A549 treated with Mapracorat at 1 μM for 4 hours (cell line): ENCODE measurements at places on chromosomes 1 and 21. TPM values are rescaled to one million over a fixed set of nuclear protein-coding genes. Genes with fewer than 3 reads are reported as not detected.

NUF2 gene
- total RNA-seq: 22.9 to 29.3 TPM (median 27.2 TPM) in 5 replicates

OPRD1 gene
- total RNA-seq: 0.01 to 0.02 TPM (median 0.02 TPM) in 4 of 5 replicates, not detected in the other

AUNIP gene
- 7.8 to 10.4 TPM (median 8.3 TPM) in 5 replicates for total RNA-seq

CRYBG2 gene
- total RNA-seq: 0.99 to 1.9 TPM (median 1.3 TPM) in 5 replicates

CEPT1 gene
- total RNA-seq: 10.3 to 12.5 TPM (median 11.5 TPM) in 5 replicates

DNASE2B gene
- not detected in 5 replicates for total RNA-seq

MROH9 gene
- total RNA-seq: not detected in 5 replicates

ALX3 gene
- total RNA-seq: not detected in 5 replicates

KRTAP12-2 gene
- total RNA-seq: not detected in 5 replicates

TFF1 gene
- total RNA-seq: 22.1 to 31.3 TPM (median 26.8 TPM) in 5 replicates
